ENCODE measurements at places on chromosomes 1 and 21. TPM values are rescaled to one million over a fixed set of nuclear protein-coding genes. Genes with fewer than 3 reads are reported as not detected.
A peak's percentile ranks its signal among the peaks of the same experiment; 100 is the strongest.

GRCh38 chr1:170274131-170274501 is 128.4 kb downstream of the NTMT2 start:
- no peak for DNase-seq

- DNase-seq: no peak
Observed at GRCh38 chr1:156692925-156693847, 12.2 kb downstream of the CRABP2 start.

DNA sequence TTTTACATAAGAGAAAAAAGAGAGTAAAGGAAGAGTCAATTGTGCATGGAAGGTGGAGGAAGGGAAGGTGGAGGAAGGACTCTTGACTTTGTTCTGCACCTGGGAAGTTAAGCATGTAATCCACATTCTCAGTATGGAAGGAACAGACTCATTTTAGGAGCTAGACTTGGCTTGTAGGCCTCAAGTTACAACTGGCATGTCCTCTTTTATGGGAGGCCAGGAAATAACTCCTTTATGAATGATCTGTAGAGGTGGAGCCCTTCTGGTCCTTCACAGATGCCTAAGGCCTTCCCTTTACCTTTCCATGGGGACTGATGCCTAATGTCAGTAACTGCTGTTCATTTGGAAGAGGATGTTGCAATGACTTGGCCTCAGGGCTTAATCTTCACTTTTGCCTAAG is 29.4 kb upstream of the CCSAP start:
- DNase-seq: no peak

GRCh38 chr1:165222580-165222979 is 133.9 kb downstream of the LMX1A start:
- no peak for DNase-seq

DNA sequence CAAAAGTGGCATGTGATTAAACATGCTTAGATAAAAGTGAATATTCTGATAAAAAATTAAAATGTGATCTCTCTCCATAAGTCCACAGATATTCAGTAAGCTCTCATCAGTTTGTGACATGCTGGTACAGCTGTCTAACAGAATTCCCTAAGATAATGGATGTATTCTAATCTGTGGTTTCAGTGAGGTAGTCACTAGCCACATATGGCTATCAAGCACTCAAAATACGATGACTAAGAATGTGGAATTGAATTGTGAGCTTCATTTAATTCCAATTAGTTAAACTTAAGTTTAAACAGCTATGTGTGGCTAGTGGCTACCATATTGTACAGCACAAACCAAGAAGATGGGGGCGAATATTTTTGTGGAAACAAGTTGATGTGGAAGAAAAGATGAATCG is 4.1 kb upstream of the REG4 start:
- DNase-seq: no peak

- no peak for DNase-seq
Observed at GRCh38 chr21:36706951-36707762, 8.2 kb downstream of the SIM2 start.

DNA sequence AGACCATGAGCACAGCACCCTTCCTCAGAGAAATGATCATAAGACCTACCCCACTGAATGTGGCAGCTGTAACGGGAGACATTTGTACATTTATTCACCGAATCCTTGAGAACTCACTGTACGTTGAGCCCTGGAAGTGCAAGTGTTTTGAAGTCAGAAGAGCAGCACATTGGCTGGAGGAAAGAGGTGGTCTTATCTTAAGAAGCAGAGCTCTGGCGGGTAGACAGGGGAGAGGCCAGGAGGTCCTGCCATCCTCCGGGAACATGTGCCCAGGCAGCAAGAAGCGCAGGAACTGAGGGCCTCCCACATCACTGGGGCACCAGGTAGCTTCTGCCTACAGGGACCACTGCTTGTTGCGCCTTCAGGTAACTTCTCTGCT is 169.2 kb upstream of the IRF2BP2 start:
- no peak for DNase-seq

- DNase-seq: no peak
Observed at GRCh38 chr1:2394761-2395160, 3.1 kb downstream of the RER1 start.

EFNA3 gene
- total RNA-seq: 3.7 TPM

A3GALT2 gene
- total RNA-seq: not detected

SLC25A34 gene
- 2.4 TPM for total RNA-seq

GRCh38 chr21:38310646-38311485 is 54.1 kb downstream of the KCNJ15 start:
- no peak for DNase-seq

- peak; percentile 1 for DNase-seq
Observed at GRCh38 chr1:228043281-228043848, 36.6 kb downstream of the WNT3A start.

ZFP69 gene
- total RNA-seq: 2.5 TPM

All from ovary (tissue), 10 donors.